ENCODE measurements at places on chromosomes 4 and X.
A peak's percentile ranks its signal among the peaks of the same experiment; 100 is the strongest.

- DNase-seq: no peak
Measured at GRCh38 chrX:118727686-118728339, 407 bp downstream of the IL13RA1 start.

DNA sequence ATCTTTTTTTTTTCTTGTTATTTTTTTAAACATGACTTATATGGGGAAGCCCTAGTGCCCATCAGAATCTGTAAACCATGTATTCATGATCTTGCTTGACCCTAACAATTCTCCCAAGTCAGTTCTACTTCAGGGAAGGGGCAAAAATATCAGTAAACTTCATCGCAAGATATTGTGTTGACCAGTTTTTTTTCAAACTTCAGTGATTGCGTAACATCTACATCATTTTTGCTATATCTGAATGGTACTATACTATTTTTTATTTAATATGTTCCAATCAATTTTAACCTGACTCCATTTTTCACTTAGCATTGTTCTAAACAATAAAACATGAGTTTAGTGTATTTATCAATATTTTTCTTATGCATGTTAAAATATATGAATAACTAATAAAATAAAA lies 221.2 kb downstream of the NKX6-1 start:
- no peak for DNase-seq

DNA sequence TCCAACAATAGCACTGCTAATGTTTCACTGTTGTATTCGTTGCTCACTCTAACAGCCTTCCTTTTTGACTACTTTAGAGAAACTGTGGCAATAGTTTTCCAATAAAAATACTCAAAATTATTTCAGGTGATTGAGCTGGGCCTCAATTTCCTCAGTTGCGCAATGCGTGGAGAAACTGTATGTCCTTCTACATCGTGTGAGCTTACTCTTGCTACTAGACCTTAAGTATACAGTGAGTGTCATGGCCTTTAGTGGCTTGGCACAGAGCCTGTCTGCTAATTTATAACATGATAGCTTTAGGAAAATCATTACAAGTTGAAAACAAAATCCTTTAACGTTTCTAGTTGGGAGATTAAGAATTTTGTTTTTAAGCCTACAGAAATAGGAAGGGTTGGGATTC lies 114.5 kb downstream of the COL4A6 start:
- no peak for DNase-seq

DNA sequence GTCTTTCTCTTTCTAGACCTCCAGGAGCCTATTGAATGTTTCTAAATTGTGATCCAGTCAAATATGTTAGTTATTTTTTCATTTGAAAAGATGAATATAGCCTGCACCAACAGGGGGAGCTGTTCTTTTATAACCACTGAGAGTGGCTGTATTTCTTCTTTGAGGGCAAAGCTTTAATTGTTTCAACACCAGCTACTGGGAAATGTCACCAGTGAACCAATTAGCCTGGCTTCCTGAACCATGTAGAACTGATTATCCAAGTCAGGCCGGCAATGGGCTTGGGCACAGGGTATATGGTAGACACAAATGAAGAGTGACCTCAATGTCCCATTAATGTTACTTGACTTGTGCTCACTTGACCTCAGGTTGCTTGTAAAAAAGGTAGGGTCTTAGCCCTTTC lies 4.8 kb upstream of the DAPP1 start:
- DNase-seq: peak; percentile 16

DNA sequence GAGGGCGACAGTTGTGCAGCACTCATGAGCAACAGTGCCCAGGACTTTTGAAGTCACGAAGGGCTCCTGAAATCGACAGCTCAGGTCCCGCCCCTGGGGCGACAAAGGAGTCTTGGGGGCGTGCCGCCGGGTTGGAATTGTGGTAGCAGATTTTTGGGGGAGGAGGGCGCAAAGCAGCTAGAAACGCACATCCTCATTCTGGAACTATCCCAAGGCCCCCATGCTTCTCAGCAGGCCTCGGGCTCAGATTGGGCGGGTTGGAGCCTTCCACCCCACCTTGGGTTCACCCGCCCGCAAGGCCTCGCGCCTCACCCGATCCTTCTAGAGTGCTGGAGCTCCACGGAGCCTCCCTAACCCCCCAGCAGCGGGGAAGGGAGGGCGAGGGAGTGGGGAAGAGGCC lies 85.5 kb downstream of the HPRT1 start:
- no peak for DNase-seq

Data from stimulated activated CD8-positive, alpha-beta memory T cell treated with anti-CD3 and anti-CD28 coated beads, Interleukin-2, amount 100 ng/mL, for 1 hour (primary cell).